Activated CD8-positive, alpha-beta T cell treated with anti-CD3 and anti-CD28 coated beads for 36 hours (primary cell): ENCODE measurements at places on chromosomes 2 and 18. TPM values are rescaled to one million over a fixed set of nuclear protein-coding genes. Genes with fewer than 3 reads are reported as not detected.

DNA sequence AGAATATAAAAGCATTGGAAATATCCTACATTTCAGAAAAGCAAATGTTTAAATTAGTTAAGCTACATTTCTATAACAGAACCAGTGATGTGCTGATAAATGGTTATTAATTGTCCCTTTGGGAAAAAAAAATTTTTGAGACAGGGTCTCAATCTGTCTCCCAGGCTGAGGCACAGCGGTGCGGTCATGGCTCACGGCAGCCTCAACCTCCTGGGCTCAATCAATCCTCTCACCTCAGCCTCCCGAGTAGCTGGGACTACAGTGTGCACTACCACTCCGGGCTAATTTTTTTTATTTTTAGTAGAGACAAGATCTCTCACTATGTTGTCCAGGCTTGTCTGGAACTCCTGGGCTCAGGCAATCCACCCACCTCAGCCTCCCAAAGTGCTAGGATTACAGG lies 194.8 kb upstream of the SALL3 start:
- H3K27ac ChIP-seq: no peak overlapping the region
- no peak overlapping the region for H3K4me3 ChIP-seq
- DNase-seq: no peak
- H3K4me1 ChIP-seq: no peaks in the 10 kb centered on the region
- H3K27me3 ChIP-seq: no peaks in the 10 kb centered on the region

GRCh38 chr2:9638532-9638931 lies 7.7 kb upstream of the YWHAQ start:
- H3K27me3 ChIP-seq: peaks cover 2% of the 10 kb centered on the region
- H3K4me3 ChIP-seq: no peak overlapping the region
- DNase-seq: no peak
- peaks cover 6% of the 10 kb centered on the region for H3K4me1 ChIP-seq

GRCh38 chr18:63074981-63075404 lies 244.6 kb downstream of the BCL2 start:
- peak overlapping the region; percentile 68 for H3K4me3 ChIP-seq
- H3K27me3 ChIP-seq: peaks cover 3% of the 10 kb centered on the region
- peak overlapping the region; percentile 23 for H3K27ac ChIP-seq
- H3K36me3 ChIP-seq: no peaks in the 10 kb centered on the region
- DNase-seq: peak; percentile 73
- peaks cover 9% of the 10 kb centered on the region for H3K4me1 ChIP-seq

- no peak overlapping the region for H3K4me3 ChIP-seq
- H3K4me1 ChIP-seq: no peaks in the 10 kb centered on the region
- no peaks in the 10 kb centered on the region for H3K36me3 ChIP-seq
- DNase-seq: no peak
- H3K27ac ChIP-seq: no peak overlapping the region
- peaks cover 10% of the 10 kb centered on the region for H3K27me3 ChIP-seq
Observed at GRCh38 chr2:56191617-56192016, 7.8 kb downstream of the CCDC85A start.

DNA sequence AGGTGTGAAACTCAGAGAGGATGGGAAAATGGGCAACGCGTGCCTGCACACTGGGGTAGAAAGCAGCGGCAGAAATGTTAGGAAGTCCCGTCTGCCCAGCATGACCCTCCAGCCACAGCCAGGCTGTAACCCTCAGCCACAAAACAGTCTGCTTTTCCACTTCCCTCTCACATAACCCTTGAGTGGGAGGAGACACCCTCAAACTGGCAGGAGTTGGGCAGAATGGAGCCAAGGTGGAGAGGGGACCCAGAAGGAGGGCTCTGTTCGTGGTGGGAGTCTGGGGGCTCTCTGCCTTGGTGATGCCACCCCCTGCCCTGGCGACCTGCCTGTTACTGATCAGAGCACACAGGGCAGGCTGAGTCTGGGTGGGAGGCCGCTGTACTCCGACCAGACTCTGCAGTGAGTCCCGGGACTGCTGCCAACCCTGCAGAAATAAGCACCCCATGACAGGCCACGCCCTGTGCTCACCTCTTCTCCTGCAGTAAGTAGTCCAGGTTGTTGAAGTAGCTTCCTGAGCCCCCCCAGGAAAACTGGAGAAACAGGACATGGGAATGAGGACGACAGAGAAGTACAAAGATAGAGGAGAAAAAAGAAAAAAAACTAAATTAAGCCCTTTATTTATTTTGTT lies 16.0 kb downstream of the FAM178B start:
- peaks cover 4% of the 10 kb centered on the region for H3K27me3 ChIP-seq
- no peak overlapping the region for H3K4me3 ChIP-seq
- no peaks in the 10 kb centered on the region for H3K36me3 ChIP-seq

DNA sequence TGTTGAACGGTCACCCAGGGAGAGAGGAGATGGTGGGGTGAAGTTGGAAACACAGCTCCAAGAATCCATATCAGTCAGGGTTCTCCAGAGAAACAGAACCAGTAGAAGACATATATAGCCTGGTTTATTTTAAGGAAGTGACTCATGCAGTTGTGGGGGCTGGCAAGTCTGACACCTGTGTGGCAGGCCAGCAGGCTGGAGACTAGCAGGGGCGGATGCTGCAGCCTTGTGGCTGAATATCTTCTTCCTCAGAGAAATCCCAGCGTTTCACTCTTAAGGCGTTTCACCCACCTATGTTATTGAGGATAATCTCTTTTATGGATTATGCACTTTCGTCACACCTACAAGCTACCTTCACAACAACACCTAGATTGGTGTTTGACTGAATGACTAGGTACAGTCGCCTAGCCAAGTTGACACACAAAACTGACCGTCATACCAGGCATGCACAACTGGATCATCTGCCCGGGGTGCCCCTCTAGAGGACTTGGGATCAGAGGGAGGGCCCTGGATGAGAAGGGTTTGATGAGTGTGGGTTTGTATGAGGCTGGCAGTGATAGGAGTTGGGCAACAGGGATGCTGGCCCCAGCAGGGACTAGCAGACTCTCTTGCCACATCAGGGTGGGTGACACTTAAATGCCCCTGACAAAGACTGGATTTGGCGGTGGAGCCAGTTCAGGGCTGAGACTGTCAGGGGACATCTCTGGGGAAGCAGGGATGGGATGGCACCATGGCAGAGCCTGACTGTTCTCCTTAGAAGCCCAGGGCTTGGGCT lies 23.4 kb downstream of the MROH2A start:
- no peaks in the 10 kb centered on the region for H3K36me3 ChIP-seq
- H3K4me3 ChIP-seq: no peak overlapping the region
- DNase-seq: peak; percentile 69
- H3K27me3 ChIP-seq: peaks cover 5% of the 10 kb centered on the region
- H3K4me1 ChIP-seq: peaks cover 2% of the 10 kb centered on the region

GRCh38 chr2:73939419-73939818 lies 12.7 kb downstream of the DGUOK start:
- peak overlapping the region; percentile 61 for H3K27ac ChIP-seq
- DNase-seq: peak; percentile 44
- H3K4me3 ChIP-seq: no peak overlapping the region
- H3K27me3 ChIP-seq: no peaks in the 10 kb centered on the region
- H3K36me3 ChIP-seq: peaks cover 68% of the 10 kb centered on the region
- peaks cover 79% of the 10 kb centered on the region for H3K4me1 ChIP-seq

GRCh38 chr2:143843686-143844085 lies 676.2 kb downstream of the ZEB2 start:
- DNase-seq: no peak
- no peak overlapping the region for H3K27ac ChIP-seq
- H3K36me3 ChIP-seq: no peaks in the 10 kb centered on the region

The GRB14 gene
- total RNA-seq: not detected

The POMC gene
- total RNA-seq: 5.5 TPM
